Tongue (tissue), 3 donors: ENCODE measurements at places on chromosomes 7 and 10. TPM values are rescaled to one million over a fixed set of nuclear protein-coding genes. Genes with fewer than 3 reads are reported as not detected.

Gene MKI67
- 24.8 TPM for total RNA-seq

Gene ABCB4
- 3.7 TPM for total RNA-seq

Gene GRM3
- not detected for total RNA-seq

Gene GALNT17
- total RNA-seq = 38.0 TPM

Gene HEPACAM2
- 0.21 TPM for total RNA-seq
